ENCODE measurements at places on chromosomes 2 and 18.

- no peaks in the 10 kb centered on the region for H3K4me1 ChIP-seq
- peaks cover 12% of the 10 kb centered on the region for H3K36me3 ChIP-seq
- no peak overlapping the region for H3K27ac ChIP-seq
- no peak overlapping the region for H3K4me3 ChIP-seq
Measured at GRCh38 chr2:156512451-156512850, 76.3 kb downstream of the GPD2 start.

DNA sequence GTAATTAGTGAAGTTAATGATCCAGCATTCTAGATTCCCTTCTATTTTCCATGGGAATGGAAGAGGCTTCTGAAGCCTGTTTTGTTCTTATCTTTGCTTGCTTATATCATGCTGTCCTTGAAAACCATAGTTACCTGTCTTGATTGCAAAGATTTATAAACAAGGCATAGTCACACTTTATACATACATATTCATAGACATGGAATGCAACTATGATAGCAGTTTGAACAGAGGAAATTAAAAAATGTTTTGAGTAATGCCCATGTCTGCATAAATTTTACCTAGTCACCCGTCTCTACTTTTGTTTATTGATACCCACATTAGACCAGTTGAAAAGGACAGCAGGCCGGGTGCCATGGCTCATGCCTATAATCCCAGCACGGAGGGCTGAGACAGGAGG, 289.0 kb downstream of the PTPRM start:
- no peak for DNase-seq
- no peaks in the 10 kb centered on the region for H3K36me3 ChIP-seq
- no peaks in the 10 kb centered on the region for H3K4me1 ChIP-seq
- no peaks in the 10 kb centered on the region for H3K27me3 ChIP-seq
- no peak overlapping the region for H3K4me3 ChIP-seq

DNA sequence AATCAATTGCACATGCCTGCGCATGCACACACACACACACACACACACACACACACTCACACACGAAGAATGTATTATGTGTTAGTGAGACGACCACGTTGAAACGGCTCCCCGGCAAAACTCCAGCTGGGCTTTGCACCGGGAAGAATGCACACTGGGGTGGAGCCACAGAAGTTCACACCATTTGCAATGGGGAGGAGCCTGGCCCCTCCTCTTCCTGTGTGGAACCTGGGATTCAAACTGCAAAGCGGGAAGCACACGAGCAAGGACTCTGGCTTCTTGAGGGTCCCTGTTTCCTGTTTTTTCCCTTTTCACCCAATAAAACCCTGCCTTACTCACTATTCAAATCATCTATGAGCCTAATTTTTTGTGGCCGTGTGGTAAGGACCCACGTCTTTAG, 304.0 kb upstream of the TMEFF2 start:
- H3K36me3 ChIP-seq, result no peaks in the 10 kb centered on the region
- DNase-seq, result no peak
- H3K4me3 ChIP-seq, result no peak overlapping the region
- H3K27me3 ChIP-seq, result no peaks in the 10 kb centered on the region
- no peak overlapping the region for H3K27ac ChIP-seq

GRCh38 chr2:191266201-191266600, 21.0 kb downstream of the MYO1B start:
- no peak for DNase-seq
- H3K36me3 ChIP-seq, result no peaks in the 10 kb centered on the region
- no peaks in the 10 kb centered on the region for H3K27me3 ChIP-seq
- H3K4me1 ChIP-seq, result no peaks in the 10 kb centered on the region
- H3K4me3 ChIP-seq, result no peak overlapping the region

DNA sequence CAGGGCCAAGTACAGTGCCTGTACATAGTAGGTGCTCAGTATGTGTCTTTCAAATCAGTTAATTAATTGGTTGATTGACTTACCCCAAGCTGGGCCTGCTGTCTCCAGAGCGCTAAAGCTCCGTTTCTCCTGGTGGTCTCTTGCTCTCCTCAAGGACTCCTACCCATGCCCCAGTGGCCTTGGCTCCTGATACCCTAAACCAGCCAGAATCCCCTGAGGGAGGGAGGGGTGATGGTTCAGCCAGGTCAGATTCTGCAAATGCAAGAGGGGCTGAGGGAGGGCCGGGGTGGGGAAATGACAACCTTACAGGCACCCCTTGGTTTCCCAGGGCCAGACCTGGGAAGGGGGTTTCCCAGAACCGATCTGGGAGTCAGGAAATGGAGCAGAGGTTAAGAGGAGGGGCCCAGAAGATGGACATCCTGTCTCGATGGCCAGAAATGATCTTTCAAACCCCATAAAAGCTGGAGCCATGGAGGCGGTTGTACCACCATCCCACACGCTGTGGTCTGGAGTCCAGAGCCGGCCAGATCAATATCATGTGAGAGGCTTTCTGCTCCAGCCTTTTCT, 209.1 kb downstream of the TNS1 start:
- H3K4me3 ChIP-seq, result no peak overlapping the region
- peaks cover 12% of the 10 kb centered on the region for H3K4me1 ChIP-seq
- no peak overlapping the region for H3K27ac ChIP-seq
- H3K36me3 ChIP-seq, result no peaks in the 10 kb centered on the region

- no peaks in the 10 kb centered on the region for H3K36me3 ChIP-seq
- H3K27ac ChIP-seq, result no peak overlapping the region
- no peak overlapping the region for H3K4me3 ChIP-seq
- DNase-seq, result no peak
- no peaks in the 10 kb centered on the region for H3K27me3 ChIP-seq
Measured at GRCh38 chr2:37553411-37554154, 117.9 kb downstream of the CDC42EP3 start.

- H3K4me1 ChIP-seq, result peaks cover 8% of the 10 kb centered on the region
- no peak for DNase-seq
- H3K36me3 ChIP-seq, result peaks cover 4% of the 10 kb centered on the region
- H3K27ac ChIP-seq, result no peak overlapping the region
- H3K4me3 ChIP-seq, result no peak overlapping the region
Measured at GRCh38 chr2:206095536-206096332, 9.8 kb upstream of the INO80D start.

- no peak overlapping the region for H3K4me3 ChIP-seq
- H3K36me3 ChIP-seq, result peaks cover 4% of the 10 kb centered on the region
- no peak overlapping the region for H3K27ac ChIP-seq
- no peak for DNase-seq
- H3K27me3 ChIP-seq, result no peaks in the 10 kb centered on the region
Measured at GRCh38 chr2:19300961-19301360, 57.5 kb downstream of the OSR1 start.

GRCh38 chr2:195360242-195360641, 296.8 kb upstream of the SLC39A10 start:
- peaks cover 37% of the 10 kb centered on the region for H3K4me1 ChIP-seq
- no peak overlapping the region for H3K27ac ChIP-seq
- no peak for DNase-seq
- peaks cover 2% of the 10 kb centered on the region for H3K27me3 ChIP-seq

DNA sequence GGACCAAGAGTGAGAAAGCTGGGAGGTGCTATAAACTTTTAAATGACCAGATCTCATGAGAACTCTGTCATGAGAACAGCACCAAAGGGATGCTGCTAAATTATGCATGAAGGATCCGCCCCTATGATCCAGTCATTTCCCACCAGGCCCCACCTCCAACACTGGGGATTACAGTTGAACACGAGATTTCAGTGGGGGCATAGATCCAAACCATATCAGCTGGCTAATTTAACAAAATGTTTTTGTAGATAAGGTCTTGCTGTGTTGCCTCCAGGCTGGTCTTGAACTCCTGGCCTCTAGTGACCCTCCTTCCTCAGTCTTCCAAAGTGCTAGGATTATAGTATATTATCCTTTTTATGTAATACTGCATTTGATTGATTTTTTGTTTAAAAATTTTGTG, 56.0 kb downstream of the NBEAL1 start:
- no peak overlapping the region for H3K27ac ChIP-seq
- no peak overlapping the region for H3K4me3 ChIP-seq
- H3K36me3 ChIP-seq, result peaks cover 12% of the 10 kb centered on the region
- no peaks in the 10 kb centered on the region for H3K27me3 ChIP-seq
- H3K4me1 ChIP-seq, result peaks cover 3% of the 10 kb centered on the region
- DNase-seq, result no peak

DNA sequence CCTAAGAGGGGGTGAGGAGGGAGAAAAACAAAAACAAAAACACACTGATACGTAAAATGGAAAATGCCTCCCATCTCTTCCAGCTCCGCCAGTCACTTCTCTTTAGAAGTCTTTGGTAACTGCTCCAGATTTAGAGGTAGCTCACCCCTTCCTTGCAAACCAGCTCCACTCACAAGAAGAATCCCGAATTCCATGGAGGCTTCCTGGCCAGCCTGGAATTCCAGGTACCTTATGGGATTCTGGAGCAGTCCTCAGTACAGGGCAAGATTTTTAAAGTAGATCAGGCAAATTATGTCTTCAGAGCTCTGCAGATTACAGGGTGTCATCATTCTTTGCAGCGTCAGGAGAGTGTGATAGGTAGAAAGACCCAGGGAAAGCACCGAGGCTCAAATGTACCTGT, 4.8 kb downstream of the STON1 start:
- peaks cover under 1% of the 10 kb centered on the region for H3K36me3 ChIP-seq
- no peak overlapping the region for H3K27ac ChIP-seq
- H3K4me3 ChIP-seq, result no peak overlapping the region
- peaks cover 10% of the 10 kb centered on the region for H3K4me1 ChIP-seq

GRCh38 chr2:198273660-198274059, 469.3 kb downstream of the PLCL1 start:
- H3K4me3 ChIP-seq, result no peak overlapping the region
- peaks cover 4% of the 10 kb centered on the region for H3K27me3 ChIP-seq
- H3K27ac ChIP-seq, result no peak overlapping the region
- H3K36me3 ChIP-seq, result no peaks in the 10 kb centered on the region
- DNase-seq, result no peak
- no peaks in the 10 kb centered on the region for H3K4me1 ChIP-seq

- H3K4me1 ChIP-seq, result peaks cover 65% of the 10 kb centered on the region
- H3K27ac ChIP-seq, result peak overlapping the region; percentile 85
- peak overlapping the region; percentile 90 for H3K4me3 ChIP-seq
- DNase-seq, result peak; percentile 76
- peaks cover 13% of the 10 kb centered on the region for H3K36me3 ChIP-seq
- no peaks in the 10 kb centered on the region for H3K27me3 ChIP-seq
Measured at GRCh38 chr2:98730053-98730706, 752 bp downstream of the MGAT4A start.

DNA sequence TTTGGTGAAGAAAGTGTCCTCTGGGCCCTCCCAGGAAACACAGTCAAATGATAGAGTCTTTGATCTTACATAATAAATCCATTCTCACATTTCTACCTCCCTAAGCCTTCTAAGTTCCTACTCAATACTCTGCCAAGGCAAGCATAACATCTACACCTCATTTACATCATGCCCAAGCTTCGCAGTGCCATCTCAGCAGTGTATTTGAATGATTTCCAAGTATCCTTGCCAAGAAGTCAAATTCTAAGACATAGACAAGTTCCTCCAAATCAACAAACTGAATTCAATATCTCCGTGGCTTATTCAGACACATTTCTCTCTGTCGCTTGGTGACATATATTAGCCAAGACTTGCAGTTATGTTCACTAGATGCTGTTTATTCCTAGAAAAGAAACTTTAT, 8.1 kb upstream of the MLPH start:
- no peaks in the 10 kb centered on the region for H3K36me3 ChIP-seq
- no peak overlapping the region for H3K4me3 ChIP-seq
- peaks cover 22% of the 10 kb centered on the region for H3K27me3 ChIP-seq
- H3K27ac ChIP-seq, result no peak overlapping the region

- DNase-seq, result no peak
- no peak overlapping the region for H3K4me3 ChIP-seq
- H3K27me3 ChIP-seq, result no peaks in the 10 kb centered on the region
- peaks cover 1% of the 10 kb centered on the region for H3K36me3 ChIP-seq
- no peak overlapping the region for H3K27ac ChIP-seq
- H3K4me1 ChIP-seq, result peaks cover under 1% of the 10 kb centered on the region
Measured at GRCh38 chr2:144136297-144137010, 383.5 kb downstream of the ZEB2 start.

GRCh38 chr2:217960351-217960750, 42.4 kb downstream of the TNS1 start:
- no peaks in the 10 kb centered on the region for H3K36me3 ChIP-seq
- H3K4me3 ChIP-seq, result no peak overlapping the region
- no peak overlapping the region for H3K27ac ChIP-seq
- peaks cover 9% of the 10 kb centered on the region for H3K27me3 ChIP-seq
- H3K4me1 ChIP-seq, result no peaks in the 10 kb centered on the region
- no peak for DNase-seq

- no peak for DNase-seq
- H3K27me3 ChIP-seq, result no peaks in the 10 kb centered on the region
- H3K4me3 ChIP-seq, result no peak overlapping the region
- peaks cover 6% of the 10 kb centered on the region for H3K36me3 ChIP-seq
- H3K27ac ChIP-seq, result no peak overlapping the region
- H3K4me1 ChIP-seq, result peaks cover 70% of the 10 kb centered on the region
Measured at GRCh38 chr2:168185583-168186274, 61.7 kb downstream of the STK39 start.

GRCh38 chr2:13818002-13818401, 814.5 kb upstream of the LRATD1 start:
- no peak overlapping the region for H3K27ac ChIP-seq
- H3K4me1 ChIP-seq, result no peaks in the 10 kb centered on the region
- DNase-seq, result no peak

GRCh38 chr18:78447211-78447610, 532.4 kb upstream of the SALL3 start:
- no peak overlapping the region for H3K27ac ChIP-seq
- no peaks in the 10 kb centered on the region for H3K27me3 ChIP-seq
- DNase-seq, result no peak
- no peaks in the 10 kb centered on the region for H3K36me3 ChIP-seq
- no peak overlapping the region for H3K4me3 ChIP-seq

DNA sequence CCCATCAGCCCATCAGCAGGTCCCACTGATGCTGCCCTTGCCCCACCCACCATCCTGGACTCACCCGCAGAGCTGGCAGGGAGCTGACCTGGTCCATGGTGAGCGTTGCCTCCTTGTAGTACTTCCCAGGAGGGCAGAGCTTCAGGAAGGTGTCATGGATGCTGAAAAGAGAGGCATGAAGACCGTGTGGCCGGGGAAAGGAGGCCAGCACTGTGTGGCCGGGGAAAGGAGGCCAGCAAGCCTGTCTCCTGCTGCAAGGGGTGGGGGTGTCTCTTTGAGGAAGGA, 11.9 kb downstream of the CIB4 start:
- DNase-seq, result no peak
- H3K4me1 ChIP-seq, result no peaks in the 10 kb centered on the region
- no peak overlapping the region for H3K27ac ChIP-seq
- H3K36me3 ChIP-seq, result no peaks in the 10 kb centered on the region
- peaks cover 3% of the 10 kb centered on the region for H3K27me3 ChIP-seq
- H3K4me3 ChIP-seq, result no peak overlapping the region

- H3K4me1 ChIP-seq, result no peaks in the 10 kb centered on the region
- DNase-seq, result no peak
Measured at GRCh38 chr2:28982381-28982950, 1.4 kb downstream of the TOGARAM2 start.

- no peaks in the 10 kb centered on the region for H3K36me3 ChIP-seq
- no peak overlapping the region for H3K4me3 ChIP-seq
- no peak for DNase-seq
- H3K27ac ChIP-seq, result no peak overlapping the region
- H3K27me3 ChIP-seq, result peaks cover 5% of the 10 kb centered on the region
Measured at GRCh38 chr2:38251940-38252339, 125.1 kb downstream of the ATL2 start.

All from activated CD4-positive, alpha-beta memory T cell treated with anti-CD3 and anti-CD28 coated beads for 36 hours (primary cell).